ENCODE measurements at places on chromosomes 1 and 21. TPM values are rescaled to one million over a fixed set of nuclear protein-coding genes. Genes with fewer than 3 reads are reported as not detected.

CLCN6 gene
- 22.5 TPM for total RNA-seq

SMIM11 gene
- 4.5 TPM for total RNA-seq

KDM5B gene
- 70.7 TPM for total RNA-seq

KCNK2 gene
- 15.9 TPM for total RNA-seq

IFI16 gene
- 93.3 TPM for total RNA-seq

RPTN gene
- total RNA-seq, result not detected

ZSWIM5 gene
- 1.2 TPM for total RNA-seq

GJB5 gene
- not detected for total RNA-seq

S100A9 gene
- total RNA-seq, result not detected

RUNX3 gene
- total RNA-seq, result not detected

NCF2 gene
- total RNA-seq, result 0.11 TPM

MX1 gene
- total RNA-seq, result 19.6 TPM

C1orf105 gene
- not detected for total RNA-seq

S100A16 gene
- total RNA-seq, result 242 TPM

RGS7 gene
- 0.62 TPM for total RNA-seq

SSBP3 gene
- total RNA-seq, result 11.7 TPM

CD2 gene
- not detected for total RNA-seq

RPL11 gene
- total RNA-seq, result 785 TPM

ERICH3 gene
- not detected for total RNA-seq

SLC30A2 gene
- total RNA-seq, result not detected

All from uterine smooth muscle cell (primary cell).